Stimulated activated CD4-positive, alpha-beta T cell treated with anti-CD3 and anti-CD28 coated beads, Interleukin-4, amount 100 ng/mL, for 48 hours (primary cell): ENCODE measurements at places on chromosomes 11 and 22.

DNA sequence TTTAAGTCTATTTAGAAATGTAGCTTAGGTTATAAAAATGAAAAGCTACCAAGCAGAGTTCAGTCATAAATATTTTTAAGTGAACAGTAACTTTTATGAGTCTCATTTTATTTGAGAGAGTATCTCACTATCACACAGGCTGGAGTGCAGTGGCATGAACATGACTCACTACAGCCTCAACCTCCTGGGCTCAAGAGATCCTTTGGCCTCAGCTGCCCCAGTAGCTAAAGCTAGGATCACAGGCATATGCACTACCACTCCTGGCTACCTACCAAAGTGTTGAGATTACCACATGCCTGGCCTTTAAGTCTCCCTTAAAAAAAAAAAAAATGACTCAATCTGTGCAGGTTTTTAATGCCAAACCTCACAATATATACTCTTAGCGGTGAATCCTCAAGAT, 34.7 kb upstream of the CLNS1A start:
- no peak for DNase-seq

DNA sequence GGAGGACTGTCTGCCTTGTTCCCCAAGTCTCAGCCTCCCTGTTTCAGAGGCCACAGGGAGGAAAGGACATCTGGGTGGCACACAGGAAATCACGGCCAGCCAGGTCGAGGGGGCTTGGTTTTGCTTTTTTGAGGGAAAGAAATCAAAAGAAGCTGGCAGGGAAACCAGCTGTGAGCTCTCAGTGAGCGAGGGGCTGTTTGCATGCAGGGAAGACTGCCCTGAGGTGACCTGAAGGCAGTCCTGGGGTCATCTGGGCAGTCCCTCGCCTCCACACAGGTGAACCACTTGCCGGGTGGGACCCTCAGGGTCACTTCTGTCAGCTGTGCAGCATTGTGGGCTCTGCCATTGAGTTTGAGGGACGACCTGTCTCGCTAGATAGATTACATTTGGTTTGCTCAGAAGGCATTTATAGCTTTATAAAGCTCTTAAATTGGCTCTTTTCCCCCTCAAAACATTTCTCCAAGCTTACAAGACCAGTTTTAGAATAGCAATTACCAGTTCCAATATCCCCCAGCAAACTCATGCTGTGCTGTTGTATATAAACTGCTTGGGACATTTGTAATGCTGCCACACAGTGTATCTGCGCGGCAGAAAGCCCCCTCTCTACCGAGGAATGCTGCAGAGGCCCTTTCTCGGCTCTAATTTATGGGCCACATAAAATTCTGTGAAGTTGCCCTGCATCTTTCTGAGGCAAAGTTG, 28.3 kb downstream of the PKNOX2 start:
- DNase-seq: no peak

- DNase-seq: no peak
Measured at GRCh38 chr11:61654397-61654829, 25.8 kb upstream of the DAGLA start.

GRCh38 chr11:7575841-7576725, 62.3 kb downstream of the PPFIBP2 start:
- DNase-seq: no peak

DNA sequence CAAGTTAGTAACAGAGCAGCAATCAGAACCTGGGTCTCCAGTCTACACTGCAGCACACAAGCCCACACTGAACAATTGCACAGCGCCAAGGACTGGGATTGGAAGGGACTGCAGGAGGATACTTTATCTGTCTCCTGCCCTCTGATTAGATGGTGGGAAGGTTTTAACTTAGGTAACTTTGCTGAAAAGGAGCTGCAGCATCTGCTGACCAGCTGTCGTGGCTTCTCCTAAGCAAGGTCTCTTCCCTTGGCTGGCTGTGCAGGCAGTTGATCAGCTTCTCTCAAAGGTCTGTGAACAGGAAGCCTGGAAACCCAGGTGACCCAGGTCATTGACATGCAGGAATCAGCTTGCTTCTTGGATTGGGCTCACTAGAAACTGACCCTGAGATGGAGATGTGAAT, 82.4 kb downstream of the ISX start:
- no peak for DNase-seq

GRCh38 chr11:102384419-102385079, 37.5 kb downstream of the BIRC2 start:
- DNase-seq: no peak

DNA sequence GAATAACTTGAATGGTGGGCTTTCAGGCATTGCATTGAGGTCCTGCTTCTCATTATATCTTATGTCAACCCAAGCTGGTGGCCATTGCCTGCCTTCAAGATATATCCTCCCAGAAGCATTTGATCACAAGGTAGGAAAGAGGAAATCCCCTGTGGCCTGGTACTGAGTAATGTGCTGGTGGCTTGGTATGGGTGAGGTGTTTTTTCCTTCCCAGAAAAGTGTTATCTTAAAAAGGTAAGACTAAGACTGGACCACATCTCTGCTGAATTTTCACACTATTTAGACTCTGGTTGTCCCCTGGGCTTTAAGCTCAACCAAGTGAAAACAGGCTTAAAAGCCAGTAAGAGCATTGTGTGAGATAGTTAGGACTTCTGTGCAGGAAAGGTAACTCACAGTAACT, 3.7 kb downstream of the INSC start:
- DNase-seq: no peak

DNA sequence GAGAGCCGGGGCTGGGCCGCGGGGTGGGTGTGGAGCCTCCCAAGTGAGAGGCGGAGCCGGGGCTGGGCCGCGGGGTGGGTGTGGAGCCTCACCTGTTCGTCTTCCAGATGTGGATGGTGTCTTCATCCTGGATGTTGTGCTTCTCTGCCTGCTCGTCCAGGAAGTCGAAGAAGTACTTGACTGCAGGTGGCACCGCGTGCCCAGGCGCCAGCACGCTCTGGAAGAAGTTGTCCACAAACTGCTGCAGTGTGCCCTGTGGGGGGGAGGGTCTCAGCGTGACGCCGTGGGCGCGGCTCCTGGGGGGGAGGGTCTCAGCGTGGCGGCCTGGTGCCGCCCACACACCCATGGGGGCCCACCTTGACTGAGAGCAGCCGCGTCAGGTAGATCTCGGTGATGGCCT, 7.6 kb upstream of the MAPK11 start:
- no peak for DNase-seq

DNA sequence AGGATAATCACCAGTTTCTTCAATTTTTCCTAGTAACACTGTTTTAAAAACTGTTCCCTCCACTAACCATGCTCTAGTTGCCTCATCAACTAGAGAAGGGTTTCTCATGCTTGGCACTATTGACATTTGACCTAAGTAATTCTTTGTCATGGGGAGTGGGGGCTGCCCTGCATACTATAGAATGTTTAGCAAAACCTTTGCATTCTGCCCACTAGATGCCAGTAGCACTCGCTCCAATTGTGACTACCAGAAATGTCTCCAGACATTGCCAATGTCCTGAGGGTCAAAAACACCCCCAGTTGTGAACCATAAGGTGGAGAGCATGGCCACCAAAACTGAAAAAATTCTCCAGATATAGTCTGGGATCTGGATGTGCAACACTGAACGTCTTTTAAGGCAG, 27.6 kb upstream of the BMAL1 start:
- no peak for DNase-seq

GRCh38 chr11:33448461-33449130, 191.4 kb downstream of the HIPK3 start:
- DNase-seq: no peak

GRCh38 chr11:61173456-61173855, 12.2 kb upstream of the VPS37C start:
- no peak for DNase-seq
